Fibroblast of villous mesenchyme (primary cell): ENCODE measurements at places on chromosomes 1 and 21.

- no peak for DNase-seq
Observed at GRCh38 chr1:190942475-190942874, 464.8 kb upstream of the BRINP3 start.

GRCh38 chr1:174974711-174975119 lies 25.0 kb upstream of the CACYBP start:
- DNase-seq = no peak

DNA sequence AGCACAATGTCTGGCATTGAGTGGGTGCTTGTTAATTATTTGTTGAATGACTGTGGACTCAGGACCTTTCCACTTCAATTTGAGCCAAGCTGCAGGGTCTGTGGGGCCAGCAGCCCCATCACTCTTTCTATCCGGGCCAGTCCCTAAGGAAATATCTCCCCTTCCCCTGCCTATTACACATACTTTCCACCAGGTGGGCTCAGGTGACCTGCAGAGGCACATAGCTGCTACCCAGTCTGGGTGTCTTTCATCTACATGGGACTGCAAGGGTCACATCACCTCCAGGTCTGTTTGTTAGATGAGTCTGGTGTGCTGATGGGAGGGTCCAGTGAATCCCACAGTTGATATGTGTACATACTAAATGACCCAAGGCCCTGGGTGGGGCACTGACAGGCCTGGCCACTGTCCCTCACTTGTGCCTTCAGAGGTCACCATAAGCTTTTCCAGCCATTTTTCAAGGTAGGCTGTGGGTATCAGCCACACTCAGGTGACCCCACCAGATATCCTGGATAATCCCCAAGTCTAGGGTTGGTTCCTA lies 59.5 kb upstream of the KDM4A start:
- no peak for DNase-seq

DNA sequence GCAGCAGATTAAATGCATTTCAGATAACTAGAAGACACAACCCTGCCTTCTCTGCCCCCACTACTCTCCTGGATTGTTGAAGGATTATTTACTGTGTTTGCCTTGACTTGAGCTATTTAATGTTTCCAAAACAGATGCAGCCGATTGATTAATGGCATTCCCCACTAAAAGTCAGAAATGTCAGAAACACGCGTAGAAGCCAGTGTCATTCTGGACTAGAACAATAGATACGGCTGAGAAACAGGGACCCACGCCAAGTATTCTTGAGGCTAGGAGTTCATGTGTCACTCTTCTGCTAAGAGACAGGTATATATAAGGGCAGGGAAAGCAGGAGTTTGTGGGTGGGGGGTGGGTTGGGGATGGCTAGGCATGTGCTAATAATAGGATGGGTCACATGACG lies 366.7 kb upstream of the PROX1 start:
- DNase-seq = no peak

DNA sequence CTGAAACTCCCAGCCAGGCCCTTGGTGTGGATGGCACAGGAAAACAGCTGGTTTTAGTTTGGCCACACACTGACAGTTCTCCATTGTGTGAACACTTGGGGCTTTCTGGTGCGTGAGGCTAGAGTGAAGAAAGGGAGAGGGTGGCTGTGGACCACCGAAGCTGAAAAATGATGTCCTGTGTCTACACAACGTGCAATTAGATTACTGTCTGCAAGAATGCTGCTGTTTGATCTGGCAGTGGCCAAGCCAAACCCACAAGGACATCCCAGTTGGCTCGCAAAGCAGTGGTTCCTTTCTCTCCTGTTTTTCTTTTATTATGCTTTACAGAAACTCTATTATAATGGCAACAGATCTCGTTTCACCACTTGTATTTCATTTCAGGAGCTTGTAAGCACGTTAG lies 58.9 kb downstream of the ERG start:
- DNase-seq = no peak

DNA sequence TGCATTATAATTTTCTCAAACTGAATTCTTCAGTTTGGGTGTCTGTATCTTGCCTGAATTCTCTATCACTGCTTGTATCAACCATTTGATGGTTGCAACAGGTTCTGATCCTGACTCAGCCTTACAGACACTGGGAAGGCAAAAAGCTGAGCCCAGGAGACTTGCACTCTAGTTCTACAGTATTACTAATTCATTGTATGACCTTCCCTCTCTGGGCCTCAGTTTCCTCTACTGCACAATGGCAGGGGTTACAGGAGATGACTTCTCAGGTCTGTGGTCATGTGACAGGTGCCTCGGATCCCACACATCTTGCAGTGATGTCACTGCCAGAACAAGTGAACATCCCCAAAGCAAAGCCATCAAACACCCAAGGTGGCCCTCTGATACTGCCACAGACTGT lies 38.7 kb downstream of the RRAGC start:
- no peak for DNase-seq

DNA sequence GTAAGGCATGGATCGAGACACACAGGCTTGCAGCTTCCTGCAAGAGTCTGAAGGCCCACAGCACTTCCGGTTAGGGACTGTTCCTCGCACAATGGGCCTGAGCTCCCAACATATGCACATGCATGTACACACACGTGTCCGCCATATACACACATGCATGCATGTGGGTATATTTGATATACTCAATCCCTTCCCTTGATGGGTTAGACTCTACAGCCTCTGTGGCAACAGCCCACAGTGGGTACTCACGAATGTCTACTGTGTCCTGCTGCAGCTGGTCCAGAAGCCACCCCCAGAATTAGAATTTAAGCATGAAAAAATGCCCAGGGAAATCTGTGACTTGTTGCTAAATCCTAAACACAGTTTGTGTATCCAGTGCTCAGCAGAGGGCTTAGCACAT lies 9.9 kb downstream of the F3 start:
- DNase-seq = peak; percentile 38

GRCh38 chr1:2642131-2642559 lies 9.3 kb upstream of the MMEL1 start:
- no peak for DNase-seq

DNA sequence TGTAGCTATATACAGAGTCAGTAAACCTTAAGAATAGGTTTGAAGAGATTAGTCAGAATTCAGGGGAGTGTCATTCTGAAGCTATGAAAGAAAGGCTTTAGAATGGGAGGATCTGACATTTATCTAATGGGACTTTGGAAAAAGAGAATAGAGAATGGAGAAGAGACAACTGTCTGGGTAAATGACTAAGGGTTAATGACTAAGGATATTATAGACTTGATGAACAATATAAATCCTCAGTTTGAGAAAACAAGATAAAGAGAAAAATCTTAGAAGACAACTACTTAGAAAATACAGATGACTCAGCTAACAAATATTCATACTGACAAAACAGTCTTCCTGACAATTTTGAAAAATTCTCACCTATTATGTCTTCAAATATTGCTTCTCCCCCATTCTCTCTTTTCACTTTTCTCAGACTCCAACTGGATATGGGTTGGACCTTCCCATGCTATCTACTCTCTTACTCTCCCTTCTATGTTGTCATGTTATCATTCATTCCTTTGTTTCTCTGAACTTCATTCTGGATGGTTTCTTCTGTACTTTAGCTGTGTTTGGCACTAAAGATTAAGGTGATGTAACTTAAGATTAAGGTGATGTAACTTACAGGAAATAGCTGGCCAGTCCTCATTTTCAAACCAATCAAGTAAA lies 20.4 kb downstream of the SLC16A1 start:
- peak; percentile 75 for DNase-seq

GRCh38 chr1:7207875-7208646 lies 422.8 kb downstream of the CAMTA1 start:
- DNase-seq = peak; percentile 56

DNA sequence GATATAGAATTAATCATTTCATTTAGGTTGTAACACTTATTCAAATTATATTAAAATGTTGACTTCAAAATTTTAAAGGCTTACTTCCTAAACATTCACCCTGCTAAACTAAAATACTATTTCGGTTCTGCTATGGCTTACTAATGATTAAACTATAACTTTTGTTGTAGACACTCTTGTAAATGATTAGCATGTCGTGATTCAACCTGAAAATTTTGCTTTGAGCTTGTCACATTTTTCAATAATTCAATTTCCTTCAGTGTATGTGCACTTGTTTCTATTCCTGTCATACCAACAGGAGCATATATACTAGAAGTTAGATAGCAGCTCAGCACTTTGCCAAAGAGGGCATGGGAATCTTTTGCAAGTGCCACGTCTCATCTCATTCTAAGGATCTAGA lies 1018.8 kb downstream of the AMY1C start:
- no peak for DNase-seq

- DNase-seq = peak; percentile 70
Observed at GRCh38 chr1:6646499-6647148, 22.0 kb downstream of the THAP3 start.

GRCh38 chr1:116067566-116067890 lies 43.7 kb upstream of the MAB21L3 start:
- DNase-seq = peak; percentile 85

- DNase-seq = peak; percentile 33
Observed at GRCh38 chr1:36609241-36610027, 126.7 kb upstream of the CSF3R start.

- peak; percentile 97 for DNase-seq
Observed at GRCh38 chr1:51642739-51643142, 25.8 kb downstream of the OSBPL9 start.

GRCh38 chr1:64498325-64498724 lies 28.4 kb downstream of the CACHD1 start:
- DNase-seq = no peak

DNA sequence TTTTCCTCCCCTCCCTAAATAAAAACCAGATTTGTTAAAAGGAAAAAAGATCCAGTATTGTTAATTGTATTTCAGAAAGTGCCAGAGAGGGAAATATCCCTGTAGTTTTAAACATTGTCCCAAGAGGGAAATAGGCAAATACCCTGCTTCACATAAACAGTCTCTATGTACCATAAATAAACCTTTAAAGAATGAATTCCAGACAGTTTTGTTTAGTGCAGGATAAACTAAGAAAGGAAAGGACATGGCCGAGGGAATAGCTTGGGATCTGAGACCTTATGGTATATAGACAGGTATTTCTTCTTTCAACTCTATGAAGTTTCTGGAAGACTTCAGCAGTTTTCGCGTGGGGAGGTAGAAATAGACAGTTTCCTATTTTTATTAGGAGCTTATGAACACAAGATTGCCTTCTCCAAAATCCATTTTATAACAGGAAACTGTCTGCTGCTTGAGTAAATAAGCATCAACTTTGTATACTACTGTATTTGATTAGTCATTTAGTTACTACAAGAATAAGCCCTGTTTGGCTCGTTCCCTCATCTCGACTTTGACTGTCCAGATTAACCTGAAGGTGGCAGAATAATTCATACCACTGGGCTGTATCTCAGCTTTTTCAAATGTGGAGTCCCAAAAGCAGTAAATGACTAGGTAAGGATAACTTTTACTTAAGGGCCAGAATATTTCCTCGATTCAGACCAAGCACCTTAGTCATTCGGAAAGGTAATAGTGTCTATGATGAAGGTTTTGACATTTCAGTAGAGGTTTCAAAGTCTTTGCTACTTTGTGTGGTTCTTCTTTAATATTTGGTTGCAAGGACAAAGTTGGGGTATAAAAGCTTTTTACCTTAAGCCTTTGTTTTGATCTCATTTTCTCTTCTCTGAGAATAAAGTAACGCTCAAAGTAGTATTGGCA lies 177.5 kb downstream of the VPS13D start:
- DNase-seq = peak; percentile 85

DNA sequence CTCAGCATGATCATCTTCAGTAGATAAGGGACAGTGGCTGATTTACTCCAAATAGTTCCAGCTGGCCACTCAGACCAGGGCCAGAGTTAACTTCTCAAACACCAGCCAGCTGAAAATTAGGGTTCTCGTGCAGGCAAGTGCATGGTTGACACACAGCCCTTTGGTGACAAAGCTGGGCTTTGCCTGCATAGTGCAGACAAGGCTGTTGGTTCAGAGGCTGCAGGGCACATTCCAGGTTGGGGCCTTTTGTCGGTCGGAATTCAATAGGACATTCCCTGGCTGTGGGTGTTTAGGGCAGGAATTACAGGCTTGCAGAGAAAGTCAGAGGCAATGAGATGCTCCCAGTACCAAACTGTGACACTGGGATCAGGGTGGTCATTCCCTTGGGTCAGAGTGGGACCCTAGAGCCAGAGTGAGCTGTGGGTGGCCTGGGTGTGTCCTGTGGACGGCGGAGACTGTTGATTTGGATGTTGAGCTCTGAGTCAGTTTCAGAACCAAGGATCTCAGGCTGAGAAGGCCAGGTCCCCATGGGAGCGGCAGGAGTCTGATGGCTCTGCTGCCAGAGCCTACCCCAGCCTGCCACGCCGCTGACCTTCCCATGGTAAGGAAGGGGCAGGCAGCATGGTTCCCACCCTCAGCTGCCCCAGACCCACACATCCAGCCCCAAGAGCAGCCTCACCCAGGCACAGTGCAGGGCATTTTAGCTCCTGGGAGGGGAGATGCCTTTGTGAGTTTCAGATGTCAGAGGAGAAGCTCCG lies 56.2 kb downstream of the STUM start:
- DNase-seq = peak; percentile 18

- no peak for DNase-seq
Observed at GRCh38 chr1:173459885-173460284, 17.2 kb upstream of the PRDX6 start.

DNA sequence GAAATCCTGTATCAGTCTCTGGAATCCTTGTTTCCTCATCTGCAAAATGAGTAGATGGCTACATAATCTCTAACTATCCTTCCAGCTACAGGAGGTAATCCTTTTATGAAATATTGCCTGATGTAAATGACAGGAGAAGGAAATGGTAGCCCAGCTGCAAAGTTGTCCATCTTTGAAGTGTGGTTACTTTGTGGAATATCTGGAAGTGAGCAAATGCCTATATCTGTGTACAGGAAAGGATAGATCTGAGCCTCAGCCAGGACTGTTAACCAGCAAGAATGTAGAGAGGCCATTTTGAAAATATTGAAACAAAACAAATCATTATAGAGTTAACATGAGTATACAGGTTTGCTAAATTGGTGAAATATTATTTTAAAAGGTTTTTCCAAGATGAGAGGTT lies 74.8 kb upstream of the BMP8A start:
- DNase-seq = peak; percentile 26

- DNase-seq = no peak
Observed at GRCh38 chr1:23527900-23528249, 3.2 kb downstream of the E2F2 start.

DNA sequence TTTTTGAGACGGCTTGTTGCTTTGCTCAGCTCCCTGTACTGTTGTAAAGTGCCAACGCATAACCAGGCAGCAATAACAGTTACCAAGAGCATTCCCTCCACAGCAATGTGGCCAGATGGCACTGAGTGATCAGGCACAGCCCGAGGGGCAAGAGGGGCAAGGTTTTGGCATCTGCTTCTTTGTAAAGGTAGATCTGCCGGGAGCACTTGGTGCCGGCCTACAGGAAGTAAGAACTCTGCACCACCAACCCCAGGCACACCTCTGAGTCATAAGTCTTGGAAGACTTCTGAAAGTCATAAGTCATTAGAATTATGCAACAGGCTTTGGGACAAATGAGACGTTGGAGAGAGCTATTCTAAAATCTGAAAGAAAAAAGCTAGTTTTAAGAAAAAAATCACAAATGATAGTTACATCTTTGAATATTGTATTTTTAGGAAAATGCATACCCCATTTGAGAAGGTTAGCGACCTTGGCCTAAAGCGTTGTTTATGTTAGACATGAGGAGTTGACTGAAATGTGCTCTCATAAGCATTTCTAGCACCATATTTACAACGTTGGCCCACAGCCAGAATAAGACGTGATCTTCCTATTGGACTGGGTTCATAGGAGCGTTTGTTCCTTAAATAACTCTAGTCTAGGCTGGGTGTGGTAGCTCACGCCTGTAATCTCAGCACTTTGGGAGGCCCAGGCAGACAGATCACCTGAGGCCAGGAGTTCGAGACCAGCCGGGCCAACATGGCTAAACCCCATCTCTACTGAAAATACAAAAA lies 37.7 kb upstream of the MAP10 start:
- DNase-seq = peak; percentile 82
